Coronary artery (tissue), 2 donors: ENCODE measurements at places on chromosomes 12 and 14.

DNA sequence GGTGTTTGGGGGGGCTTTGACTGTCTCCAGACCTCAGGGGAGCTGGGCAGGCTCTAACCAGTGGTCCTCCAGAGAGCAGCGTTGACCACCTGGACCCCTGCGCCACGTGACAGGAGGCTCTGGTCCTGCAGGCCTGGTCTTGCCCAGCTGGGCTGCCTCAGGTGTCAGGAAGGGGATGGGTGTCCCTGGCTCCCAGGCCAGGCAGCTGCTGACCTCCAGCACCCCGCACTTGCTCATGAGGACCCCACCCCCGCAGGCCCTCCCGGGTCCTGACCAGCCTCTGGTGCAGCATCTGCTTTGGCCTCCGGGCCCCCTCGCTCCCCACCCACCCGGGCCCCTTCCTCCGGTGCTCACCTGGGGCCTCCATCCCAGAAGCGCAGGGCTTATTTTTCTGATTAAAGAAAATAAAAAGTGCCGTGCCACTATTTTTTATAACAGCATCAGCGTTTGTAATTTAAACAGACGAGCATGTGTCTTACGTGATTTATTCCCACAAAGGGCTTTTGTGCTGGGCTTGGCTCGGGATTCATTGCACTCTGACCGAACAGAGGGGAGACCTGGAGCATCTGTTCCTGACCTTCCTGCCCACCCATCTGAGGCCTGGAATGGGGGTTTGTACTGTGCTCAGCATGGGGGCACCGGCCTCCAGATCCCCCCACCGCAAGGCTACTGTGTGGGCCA lies 21.7 kb downstream of the FBRSL1 start:
- no peak for DNase-seq

GRCh38 chr12:69000074-69000473 lies 67.1 kb upstream of the CPM start:
- no peak for DNase-seq

DNA sequence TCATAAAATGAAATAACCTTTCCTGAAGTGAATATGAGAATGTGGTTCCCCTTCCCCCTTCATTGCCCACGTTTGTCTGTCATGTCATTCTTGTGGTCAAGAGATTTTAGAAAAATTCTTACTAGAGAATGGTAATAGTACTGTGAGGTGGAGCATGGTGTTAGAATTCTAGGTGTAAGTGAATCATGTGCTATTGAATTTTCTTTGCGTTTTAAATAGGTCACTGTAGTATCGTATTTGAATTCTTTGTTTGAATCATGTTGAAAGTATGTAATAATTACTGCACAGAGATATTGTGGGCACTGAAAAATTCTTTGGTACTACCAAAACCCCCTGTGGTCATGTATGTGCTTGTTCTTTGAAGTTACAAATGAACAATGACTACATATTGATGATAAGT lies 49.9 kb downstream of the FUT8 start:
- no peak for DNase-seq

- peak; percentile 80 for DNase-seq
These were observed 268.1 kb downstream of the EGLN3 start for GRCh38 chr14:33682760-33683159.

- DNase-seq = no peak
These were observed 7.8 kb downstream of the WNT1 start for GRCh38 chr12:48985901-48986300.

DNA sequence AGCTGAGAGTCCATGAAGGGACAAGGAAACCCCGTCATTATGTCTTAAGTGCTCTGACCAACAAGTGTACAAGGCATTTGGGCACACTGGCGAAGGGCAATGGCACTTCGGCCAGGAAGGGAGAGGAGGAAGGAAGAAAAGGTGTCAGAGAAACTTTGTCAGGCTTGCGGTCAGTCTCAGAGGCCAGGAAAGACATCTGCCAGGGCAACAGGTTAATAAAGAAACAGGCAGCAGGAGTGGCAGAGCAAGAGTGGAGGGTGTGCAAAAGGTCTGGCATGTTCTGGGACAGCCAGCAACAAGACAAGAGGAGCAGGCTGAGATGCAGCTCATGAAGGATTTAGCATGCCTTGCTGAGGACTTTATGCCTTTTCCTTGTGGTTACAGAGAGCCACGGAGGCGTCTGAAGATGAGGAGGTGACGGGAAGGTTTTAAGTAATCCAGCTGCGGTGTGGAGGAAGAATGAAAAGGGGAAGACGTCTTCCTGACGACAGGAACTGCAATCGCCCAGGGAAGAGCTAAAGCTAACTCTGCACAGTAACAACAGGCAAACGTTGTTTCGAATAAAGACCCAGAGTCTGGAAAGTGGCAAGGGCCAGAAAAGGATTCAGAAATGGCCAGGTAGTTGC lies 13.1 kb downstream of the APPL2 start:
- DNase-seq = no peak

- no peak for DNase-seq
These were observed 17.5 kb downstream of the BCL11B start for GRCh38 chr14:99254328-99255009.

GRCh38 chr14:92880351-92880750 lies 42.6 kb upstream of the CHGA start:
- no peak for DNase-seq

GRCh38 chr12:11655842-11656241 lies 6.4 kb downstream of the ETV6 start:
- no peak for DNase-seq

GRCh38 chr14:19823178-19823577 lies 19.6 kb downstream of the OR4N2 start:
- no peak for DNase-seq

DNA sequence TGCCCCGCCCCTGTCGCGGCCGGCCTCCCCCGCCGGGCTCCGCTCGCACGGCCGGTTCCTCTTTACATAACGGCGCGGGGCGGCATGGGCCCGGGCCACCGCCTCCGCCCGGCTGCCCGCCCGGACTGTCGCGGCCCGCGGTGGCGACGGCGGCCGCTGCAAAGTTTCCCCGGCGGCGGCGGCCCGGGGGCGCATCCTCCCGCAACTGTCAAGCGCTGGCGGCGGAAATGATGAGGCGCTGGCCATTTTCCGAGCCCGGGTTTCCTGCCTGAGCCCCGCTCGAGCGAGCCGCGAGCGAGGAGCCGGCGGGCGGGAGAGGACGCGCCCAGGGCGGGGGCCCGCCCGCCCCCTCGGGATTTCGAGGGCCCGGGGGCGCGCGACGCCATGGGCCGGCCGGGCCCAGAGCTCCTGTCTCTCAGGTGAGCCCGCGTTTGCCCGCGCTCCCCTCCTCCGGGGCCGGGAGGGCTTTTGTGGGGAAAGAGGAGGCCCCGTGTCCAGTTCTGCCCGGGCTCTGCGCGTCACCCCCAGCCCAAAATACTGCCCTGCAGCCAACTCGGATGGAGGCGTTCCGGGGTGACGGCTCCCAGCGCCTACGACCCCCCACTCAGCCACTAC lies at the start of gene SH2B3:
Gene SH2B3 (plus strand): TSS at position 65 of the 615 bp plus-strand sequence. CDS start 12,223 bp downstream, outside the sequence.
- DNase-seq = no peak

- DNase-seq = peak; percentile 67
These were observed 8.6 kb upstream of the ANKRD9 start for GRCh38 chr14:102518063-102518648.

DNA sequence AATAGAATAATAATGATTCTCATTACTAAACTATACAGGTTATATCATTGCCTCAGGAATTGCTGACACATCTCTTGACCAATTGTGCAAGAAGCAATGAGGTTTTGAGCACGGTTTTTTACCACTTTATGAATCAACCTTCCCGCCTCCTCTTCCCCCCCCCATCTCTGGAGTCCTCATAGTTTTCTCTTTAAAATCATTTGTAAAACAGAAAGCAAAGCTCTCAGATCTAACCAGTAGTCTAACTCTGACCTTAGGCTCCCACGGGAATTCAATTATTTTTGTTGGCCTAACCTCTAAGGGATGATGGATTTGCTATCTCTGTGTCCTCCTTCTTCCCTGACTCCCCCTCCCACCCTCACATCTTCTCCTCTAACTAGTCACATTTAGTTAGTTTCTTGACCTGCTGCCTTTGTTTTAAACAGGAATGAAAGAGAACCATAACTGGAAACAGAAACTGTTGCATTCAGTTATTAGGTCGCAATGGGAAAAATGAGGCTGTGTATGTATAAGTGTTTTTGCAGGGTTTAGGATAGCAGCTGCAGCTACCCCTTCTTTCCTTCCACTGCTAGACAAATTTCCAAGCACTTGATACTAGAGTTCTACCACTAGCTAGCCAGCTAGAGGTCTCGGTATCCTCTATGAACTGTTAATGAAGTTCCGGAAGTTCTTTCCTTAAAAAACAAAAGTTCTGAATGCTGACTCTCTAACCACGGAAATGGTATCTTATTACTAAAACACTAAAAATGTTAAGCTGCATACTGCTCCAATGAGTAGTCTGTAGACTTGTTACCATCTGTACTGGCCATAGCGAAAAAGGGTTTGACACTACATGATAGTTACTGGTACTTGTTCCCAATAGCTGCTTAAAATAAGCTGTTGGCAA lies 65.4 kb downstream of the TAOK3 start:
- no peak for DNase-seq

GRCh38 chr12:132640936-132641335 lies 22.4 kb downstream of the P2RX2 start:
- DNase-seq = no peak
